ENCODE measurements at places on chromosomes 5 and 9.
A peak's percentile ranks its signal among the peaks of the same experiment; 100 is the strongest.

- DNase-seq = no peak
Measured at GRCh38 chr5:25892211-25892610, 1146.2 kb downstream of the CDH9 start.

DNA sequence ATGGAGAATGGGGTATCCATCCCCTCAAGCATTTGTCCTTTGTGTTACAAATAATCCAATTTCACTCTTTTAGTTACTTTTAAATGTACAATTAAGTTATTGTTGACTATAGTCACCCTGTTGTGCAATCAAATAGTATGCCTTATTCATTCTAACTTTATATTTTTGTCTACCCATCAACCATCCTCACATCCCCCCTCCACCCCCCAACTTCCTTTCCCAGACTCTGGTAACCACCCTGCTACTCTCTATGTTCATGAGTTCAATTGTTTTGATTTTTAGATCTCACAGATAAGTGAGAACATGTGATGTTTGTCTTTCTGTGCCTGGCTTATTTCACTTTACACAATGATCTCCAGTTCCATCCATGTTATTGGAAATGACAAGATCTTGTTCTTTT, 15.4 kb upstream of the RANBP17 start:
- no peak for DNase-seq

GRCh38 chr5:130323804-130324454, 419.7 kb downstream of the CHSY3 start:
- DNase-seq = no peak

DNA sequence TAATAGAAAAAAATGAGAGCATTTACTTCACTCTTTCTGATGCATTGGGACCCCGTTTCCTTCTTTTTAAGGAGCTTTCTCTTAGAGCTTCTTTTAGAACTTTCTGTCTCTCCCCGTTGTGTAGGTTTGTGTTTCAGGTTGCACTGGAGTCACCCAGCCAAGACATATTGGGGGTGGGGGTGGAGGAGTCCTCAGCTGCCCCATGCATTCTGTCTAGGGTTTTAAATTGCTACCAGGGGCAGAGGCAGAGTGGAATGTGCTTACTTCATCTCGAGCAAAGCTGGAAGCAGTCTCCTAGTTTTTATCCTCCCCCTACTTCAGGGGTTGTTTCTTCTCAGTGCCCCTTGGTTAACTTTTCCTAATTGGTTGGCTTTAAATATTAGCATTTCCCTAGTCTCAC, 9.4 kb downstream of the OR2K2 start:
- no peak for DNase-seq

- no peak for DNase-seq
Measured at GRCh38 chr5:65612298-65612907, 11.7 kb downstream of the TRIM23 start.

DNA sequence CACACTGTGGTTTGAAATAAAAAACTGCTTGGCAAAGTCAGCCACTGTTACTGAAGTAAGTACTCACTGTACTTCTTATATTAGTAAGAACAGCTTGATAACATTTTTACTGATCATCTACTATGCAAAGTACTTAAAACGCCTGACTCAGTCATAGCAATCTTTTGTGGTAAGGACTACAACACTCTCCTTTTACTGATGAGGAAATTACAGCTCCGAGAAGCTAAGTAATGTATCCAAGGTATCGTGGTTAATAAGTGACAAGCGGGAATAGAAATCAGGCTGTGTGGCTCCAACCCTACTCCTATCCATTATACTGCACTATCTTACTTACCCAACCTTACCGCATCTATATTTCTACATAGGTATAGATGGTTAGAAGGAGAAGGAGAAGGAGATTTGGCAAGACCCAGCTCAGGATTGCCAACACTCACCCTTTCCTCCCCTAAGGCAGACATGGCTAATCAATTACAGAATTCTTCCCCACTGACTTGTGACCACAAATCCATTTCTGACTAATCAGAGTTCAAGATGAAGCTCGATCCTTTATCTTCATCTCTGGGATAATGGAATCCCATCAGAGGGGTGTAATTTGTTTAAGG, 281.4 kb downstream of the SPOCK1 start:
- DNase-seq = no peak

DNA sequence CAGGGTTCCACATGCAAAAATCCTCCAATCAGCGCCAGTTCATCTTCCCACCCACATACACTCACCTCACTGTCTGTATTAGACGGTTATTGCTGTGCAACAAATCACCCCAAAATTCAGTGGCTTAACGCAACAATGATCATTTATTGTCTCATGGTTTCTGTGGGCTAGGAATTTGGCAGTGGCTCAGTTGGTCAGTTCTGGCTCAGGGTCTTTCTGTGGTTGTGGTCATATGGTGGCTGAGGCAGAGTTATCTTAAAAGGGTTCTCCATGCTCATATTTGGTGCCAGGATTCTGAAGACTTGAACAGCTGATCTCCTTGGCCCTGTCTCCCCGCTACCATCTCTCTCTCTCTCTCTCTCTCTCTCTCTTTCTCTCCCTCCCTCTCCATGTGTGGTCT, 12.9 kb downstream of the ZNF618 start:
- DNase-seq = no peak

GRCh38 chr9:137462986-137463930, 4.1 kb upstream of the NSMF start:
- DNase-seq = no peak

DNA sequence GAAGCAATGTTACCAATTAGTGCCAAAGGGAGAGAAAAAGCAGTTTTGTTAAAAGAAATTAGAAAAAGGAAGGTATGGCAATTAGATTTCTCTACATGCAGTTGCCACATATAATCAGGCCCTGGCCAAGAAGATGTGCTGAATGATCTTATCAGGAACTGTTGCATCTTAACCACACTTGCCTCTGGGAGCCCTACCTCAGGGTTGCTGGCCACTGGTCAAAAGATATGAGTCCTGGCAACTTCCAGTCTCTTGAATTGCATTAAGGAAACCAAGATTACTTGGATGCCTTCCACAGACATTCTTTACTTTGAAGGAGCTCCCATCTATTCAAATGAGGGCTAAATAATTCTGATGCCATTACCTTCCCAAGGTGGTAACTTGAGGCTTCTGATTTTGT, 60.4 kb downstream of the TNC start:
- no peak for DNase-seq

DNA sequence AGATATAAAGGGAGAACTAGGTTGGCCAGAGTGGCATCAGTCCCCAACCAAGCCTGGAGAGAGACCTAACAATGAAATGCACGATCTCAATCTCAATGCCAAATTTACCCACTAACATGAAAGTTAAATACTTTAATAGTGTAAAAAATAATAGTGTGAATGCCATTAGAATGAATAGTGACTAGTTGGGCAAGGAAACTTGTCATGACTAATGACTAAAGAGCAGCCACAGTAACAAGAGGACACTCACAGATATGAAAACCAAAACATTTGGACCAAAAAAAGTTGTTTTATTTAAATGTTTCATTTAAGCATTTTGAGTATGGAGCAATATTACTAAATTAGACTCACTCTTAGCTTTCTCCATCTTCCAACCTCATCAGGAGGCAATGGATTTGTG, 1853.8 kb downstream of the EFNA5 start:
- DNase-seq = no peak

GRCh38 chr9:91811024-91811909, 138.8 kb downstream of the ROR2 start:
- no peak for DNase-seq

GRCh38 chr9:127539259-127539981, 72.7 kb upstream of the STXBP1 start:
- no peak for DNase-seq

DNA sequence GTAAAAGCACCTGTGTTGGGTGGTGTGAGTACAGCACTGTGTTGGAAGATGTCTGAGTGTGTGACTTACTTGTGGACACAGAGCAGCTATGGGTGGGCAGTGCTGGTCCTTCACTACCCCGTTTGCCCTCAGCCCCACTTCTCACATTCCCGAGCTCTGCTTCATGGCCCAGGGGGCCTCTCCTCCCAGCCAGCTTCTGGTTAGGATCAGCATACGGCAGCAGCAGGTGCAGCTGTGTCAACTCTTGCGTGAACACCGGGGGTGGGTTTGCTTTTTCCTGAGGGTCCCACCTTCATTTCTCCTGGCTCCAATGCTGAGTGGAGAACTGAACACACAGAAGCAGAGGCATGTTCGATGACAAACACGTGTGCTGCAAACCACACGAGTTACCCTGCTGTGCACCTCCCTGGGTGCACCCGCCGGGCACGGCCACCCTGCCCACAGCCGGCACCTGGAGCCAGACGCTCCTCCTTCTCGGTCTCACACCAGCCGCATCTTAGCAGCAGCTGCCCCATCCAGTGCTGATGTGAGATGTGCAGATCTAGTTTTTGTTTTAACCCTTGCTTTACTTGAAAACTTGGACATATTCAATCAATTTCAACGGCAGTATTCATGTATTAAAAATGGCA, 14.9 kb upstream of the SLC6A3 start:
- DNase-seq = no peak

- peak; percentile 43 for DNase-seq
Measured at GRCh38 chr9:123322273-123323195, 33.5 kb upstream of the CRB2 start.

DNA sequence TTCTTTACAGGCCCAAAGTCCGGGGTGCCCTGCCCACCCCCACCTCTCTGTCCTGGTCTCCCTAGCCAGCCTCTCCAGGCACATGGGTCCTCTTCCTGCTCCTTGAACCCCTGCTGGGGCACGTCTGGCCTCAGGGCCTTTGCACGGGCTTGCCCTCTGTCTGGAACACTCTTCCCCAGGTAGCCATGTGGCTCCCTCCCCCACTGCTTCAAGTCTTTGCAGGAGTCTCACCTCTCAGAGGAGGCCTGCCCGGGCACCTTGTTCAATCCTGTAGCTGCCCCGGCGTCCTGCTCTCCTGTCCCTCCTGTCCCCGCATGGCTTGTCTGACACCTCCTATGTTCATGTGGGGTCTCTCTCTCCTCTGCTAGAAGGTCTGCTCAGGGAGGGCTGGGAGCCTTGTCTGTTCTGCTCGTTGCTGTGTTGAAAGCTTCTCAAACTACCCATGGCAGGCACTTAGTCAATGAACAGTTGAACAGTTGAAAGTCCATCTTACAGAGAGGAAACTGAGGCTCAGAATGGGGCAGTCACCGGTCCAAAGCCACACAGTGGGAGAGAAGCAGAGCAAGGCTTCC, 241.4 kb downstream of the PBX3 start:
- no peak for DNase-seq

GRCh38 chr9:33952066-33952465, 96.6 kb downstream of the UBAP2 start:
- DNase-seq = no peak

GRCh38 chr5:52809884-52810283, 22.2 kb downstream of the ITGA1 start:
- DNase-seq = no peak

DNA sequence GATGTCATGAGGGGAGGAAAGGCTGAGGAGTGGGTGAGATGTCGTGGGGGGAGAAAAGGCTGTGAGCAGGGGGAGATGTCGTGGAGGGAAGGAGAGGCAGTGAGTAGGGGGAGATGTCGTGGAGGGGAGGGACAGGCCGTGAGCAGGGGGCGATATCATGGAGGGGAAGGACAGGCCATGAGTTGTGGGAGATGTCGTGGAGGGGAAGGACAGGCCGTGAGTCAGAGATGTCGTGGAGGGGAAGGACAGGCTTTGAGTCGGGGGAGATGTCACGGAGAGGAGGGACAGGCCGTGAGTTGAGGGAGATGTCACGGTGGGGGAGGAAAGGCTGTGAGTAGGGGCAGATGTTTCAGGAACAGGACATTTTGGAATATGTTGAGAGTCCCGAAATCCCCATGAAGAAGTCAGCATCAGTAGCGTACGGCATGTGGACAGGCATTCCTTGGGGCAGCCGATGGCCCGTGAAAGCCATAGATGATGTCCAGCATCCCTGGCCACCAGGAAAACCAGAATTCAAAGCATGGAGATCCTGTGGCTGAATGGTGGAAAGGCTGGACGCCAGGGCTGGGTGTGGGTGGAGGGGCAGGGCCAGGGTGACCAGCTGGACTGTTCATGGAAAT, 8.3 kb upstream of the SLC6A19 start:
- DNase-seq = no peak

DNA sequence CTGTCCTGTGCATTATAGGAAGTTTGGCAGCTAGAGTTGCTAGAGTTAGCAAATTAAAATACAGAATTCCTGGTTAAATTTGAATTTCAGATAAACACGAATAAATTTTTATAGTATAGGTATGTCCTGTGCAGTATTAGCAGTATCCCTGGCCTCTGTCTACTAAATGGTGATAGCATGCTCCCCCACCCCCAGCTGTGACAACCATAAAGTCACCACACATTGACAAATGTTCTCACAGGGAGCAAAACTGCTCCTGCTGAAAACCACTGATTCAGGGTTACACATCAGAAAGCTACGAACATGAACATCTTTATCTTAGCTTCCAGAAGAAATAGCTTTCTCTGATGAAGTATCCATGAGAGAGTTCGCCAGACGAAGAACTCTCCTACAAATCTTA, 91.8 kb upstream of the CCDC112 start:
- no peak for DNase-seq

- no peak for DNase-seq
Measured at GRCh38 chr5:81747030-81747429, 3.9 kb downstream of the SSBP2 start.

- DNase-seq = no peak
Measured at GRCh38 chr9:86424251-86424891, 70.2 kb upstream of the TUT7 start.

- DNase-seq = no peak
Measured at GRCh38 chr9:125929846-125930245, 182.7 kb downstream of the PBX3 start.

GRCh38 chr5:17255471-17256021, 38.1 kb downstream of the BASP1 start:
- no peak for DNase-seq

- DNase-seq = no peak
Measured at GRCh38 chr9:27771803-27772545, 198.7 kb upstream of the C9orf72 start.

DNA sequence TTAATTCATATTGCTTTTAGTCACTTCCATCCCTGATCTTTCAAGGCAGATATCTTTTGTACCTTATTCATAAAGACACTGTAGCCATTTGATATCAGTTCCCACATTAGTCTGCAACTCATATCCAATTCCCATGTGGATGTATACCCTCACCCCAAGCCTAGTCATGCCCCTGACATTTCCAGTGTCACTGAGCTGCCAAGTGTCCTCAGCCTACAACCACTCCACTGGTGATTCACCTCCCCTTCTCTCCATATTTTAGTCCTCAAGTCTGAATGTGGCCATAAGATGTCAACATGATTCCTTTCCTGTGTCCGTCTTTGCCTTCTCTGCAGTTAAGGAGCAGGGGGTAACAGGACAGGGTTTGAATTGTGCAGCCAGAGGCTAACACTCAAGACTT, 346.9 kb downstream of the RAB3C start:
- DNase-seq = no peak

DNA sequence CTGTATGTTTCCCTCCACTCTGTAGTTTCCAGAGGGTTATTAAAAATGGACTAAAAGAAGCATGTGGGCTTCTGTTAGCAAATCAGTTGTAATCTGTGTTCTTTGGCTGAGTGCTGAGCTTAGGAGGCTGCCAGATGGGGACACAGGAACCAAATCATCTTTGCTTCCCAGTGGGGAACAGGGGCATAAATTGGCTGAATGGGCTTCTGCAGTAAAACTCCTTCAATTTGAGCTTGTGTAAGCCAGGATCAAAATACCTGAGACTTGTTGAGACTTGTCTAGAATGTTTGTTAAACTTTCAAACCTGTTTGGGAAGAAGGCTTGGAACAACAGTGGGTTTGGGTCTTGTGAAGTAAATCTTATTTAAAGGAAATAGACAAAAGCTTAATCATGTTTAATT, 32.2 kb upstream of the TNFAIP8 start:
- DNase-seq = no peak

- no peak for DNase-seq
Measured at GRCh38 chr5:159403906-159404681, 73.8 kb upstream of the IL12B start.

GRCh38 chr5:152332716-152333460, 72.2 kb downstream of the NMUR2 start:
- no peak for DNase-seq

All from activated CD4-positive, alpha-beta T cell treated with anti-CD3 and anti-CD28 coated beads for 4 hours (primary cell).